Mesenchymal stem cell (in vitro differentiated cells and primary cell): ENCODE measurements at places on chromosomes 4 and X.
A peak's percentile ranks its signal among the peaks of the same experiment; 100 is the strongest.

- DNase-seq = no peak
These were observed 3.7 kb upstream of the TEX13D start for GRCh38 chrX:124328765-124329164.

- DNase-seq = no peak
These were observed 273.2 kb downstream of the ADGRL3 start for GRCh38 chr4:61473306-61473705.

- no peak for DNase-seq
These were observed 89.1 kb upstream of the TSPAN5 start for GRCh38 chr4:98747393-98748091.

GRCh38 chr4:26573389-26573794 lies 10.5 kb upstream of the TBC1D19 start:
- no peak for DNase-seq

DNA sequence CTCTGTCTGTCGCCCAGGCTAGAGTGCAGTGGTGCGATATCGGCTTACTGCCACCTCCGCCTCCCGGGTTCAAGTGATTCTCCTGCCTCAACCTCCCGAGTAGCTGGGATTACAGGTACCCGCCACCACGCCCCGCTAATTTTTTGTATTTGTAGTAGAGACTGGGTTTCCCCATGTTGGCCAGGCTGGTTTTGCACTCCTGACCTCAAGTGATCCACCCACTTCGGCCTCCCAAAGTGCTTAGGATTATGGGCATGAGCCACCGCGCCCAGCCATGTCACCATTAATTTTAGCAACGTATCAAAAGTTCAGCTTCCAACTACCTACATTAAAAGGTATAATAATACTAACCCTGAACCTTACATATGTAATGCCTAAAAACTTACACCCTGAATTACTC lies 940 bp upstream of the UTP3 start:
- no peak for DNase-seq

DNA sequence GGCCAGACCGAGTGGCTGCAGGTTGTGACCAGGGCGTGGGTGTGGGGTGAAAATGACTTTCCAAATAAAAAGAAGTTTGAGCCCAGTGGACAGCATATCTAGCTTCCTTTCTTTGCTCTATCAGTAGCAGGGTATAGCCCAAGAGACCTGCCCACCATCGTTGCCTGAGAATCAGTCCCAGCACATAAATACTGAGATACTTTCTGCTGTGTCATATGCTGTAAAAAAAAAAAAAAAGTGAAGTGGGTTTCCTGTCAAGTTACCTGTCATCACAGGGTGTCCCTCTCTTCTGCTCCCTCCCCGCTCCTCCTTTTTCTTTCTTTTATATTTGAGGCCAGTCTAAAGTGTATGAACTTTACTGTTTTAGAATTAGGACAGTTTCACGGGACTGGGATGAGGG lies 330.3 kb upstream of the BOD1L1 start:
- DNase-seq = no peak

DNA sequence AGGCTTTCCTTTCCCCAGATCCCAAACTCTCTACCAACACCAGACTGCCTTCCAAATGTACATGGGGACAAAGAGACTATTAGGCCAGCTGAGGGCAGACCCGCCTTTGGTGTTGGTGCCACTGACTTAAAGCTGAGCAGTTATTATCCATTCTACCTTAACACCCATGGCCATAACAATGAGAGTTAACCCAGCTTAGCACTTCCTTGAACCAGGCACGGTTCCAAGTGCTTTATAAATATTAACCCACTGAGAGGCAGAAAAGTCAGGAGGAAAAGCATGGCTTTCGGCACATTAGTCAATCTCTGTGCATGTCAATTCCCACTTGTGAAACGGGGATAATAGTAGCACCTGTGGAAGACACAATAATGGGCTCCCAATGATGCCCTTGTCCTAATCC lies 243.1 kb upstream of the ANXA3 start:
- no peak for DNase-seq

GRCh38 chr4:131509521-131509920 lies 1639.6 kb upstream of the PCDH10 start:
- DNase-seq = no peak

DNA sequence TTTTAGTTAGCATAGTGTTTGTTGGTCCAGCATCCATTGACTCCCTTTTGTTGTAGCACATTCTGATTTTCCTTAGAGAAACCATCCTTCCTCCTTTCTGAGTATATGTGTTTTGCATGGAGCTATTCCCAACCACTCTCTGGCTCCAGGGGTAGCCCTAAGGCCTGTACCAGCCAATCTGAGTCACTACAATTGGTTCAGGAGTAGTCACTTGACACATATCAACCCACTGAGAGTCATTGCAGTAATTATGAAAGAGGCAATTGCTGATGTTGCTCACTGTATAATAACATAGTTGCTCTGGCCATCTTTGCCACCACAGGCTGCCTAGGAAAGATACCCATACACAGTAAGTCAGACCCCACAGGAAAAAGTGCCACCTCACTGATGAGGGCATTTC lies 71.2 kb upstream of the GRID2 start:
- DNase-seq = no peak

DNA sequence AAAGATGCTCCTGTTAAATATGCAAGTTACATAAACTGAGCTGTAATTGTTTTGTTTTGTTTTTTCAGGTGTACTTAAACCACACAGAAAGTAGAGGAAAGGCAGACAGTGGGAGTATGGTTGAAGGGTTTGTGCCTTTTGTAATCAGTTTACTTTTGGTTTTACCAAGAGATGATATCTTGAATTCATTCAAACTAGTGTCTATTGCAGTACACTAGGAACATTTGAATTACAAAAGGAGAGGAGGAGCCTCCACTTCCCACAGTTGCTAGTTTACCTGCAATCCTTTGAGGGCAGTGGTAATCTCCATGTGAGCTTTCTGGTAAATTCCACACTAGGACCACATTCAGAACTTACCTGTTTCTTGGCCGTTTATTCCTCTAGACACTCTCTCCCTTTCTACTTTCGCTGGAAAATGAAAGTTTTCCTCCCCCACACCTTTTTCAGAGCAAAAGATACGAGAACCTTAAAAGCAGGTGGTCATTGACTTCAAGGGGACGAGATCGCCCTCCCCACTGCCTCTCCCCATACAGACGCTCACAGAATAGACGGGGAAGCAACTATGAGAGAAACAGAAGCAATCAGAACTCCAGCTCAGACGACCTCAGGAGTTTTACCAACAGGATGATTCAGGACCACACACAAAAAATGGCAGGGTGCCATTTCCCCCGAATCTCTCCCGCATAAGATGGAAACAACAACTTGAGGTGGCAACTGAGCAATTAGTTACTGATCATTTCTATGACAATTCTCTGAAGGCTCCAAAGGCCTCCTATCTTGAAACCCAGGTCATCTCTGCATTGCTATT lies 3.3 kb downstream of the RBM47 start:
- peak; percentile 32 for DNase-seq

DNA sequence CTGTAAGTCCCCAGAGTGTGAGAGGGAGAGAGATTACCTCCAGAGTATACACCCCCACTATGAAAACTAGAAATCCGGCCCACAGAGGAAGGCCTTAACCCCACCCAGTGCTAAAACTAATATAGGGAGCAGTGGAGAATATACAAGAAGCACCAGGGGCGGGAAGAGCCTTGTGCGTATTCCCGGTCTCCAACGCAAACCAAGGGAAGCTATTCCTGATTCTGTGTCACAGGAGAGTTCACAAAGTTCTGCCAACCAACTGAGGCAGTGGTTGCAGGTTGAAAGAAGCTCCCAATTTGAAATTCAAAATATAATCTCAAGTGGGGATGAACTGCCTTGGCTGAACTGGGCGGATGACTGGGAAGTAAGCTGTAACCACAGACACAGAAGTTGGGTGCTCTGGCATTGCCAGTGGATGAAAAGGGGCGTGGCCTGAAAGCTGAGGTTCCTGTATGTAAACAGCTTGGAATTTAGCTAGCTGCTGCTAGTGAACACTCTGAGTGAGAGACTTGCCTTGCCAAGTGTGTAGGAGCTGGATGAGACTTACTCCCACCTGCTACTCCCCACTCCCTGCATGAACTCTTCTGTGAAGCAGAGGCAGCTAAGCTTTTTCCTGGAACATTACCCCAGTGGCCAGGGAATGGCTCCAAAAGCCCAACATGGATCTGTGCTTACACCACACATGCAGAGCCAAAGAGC lies 32.7 kb downstream of the ELF2 start:
- DNase-seq = peak; percentile 50
